ENCODE measurements at places on chromosomes 6 and 20. TPM values are rescaled to one million over a fixed set of nuclear protein-coding genes. Genes with fewer than 3 reads are reported as not detected.
A peak's percentile ranks its signal among the peaks of the same experiment; 100 is the strongest.

- DNase-seq: no peak
Measured at GRCh38 chr6:157792671-157793070, 30.4 kb upstream of the SNX9 start.

- DNase-seq: peak; percentile 45
Measured at GRCh38 chr6:66772800-66773199, 1065.8 kb upstream of the EYS start.

DNA sequence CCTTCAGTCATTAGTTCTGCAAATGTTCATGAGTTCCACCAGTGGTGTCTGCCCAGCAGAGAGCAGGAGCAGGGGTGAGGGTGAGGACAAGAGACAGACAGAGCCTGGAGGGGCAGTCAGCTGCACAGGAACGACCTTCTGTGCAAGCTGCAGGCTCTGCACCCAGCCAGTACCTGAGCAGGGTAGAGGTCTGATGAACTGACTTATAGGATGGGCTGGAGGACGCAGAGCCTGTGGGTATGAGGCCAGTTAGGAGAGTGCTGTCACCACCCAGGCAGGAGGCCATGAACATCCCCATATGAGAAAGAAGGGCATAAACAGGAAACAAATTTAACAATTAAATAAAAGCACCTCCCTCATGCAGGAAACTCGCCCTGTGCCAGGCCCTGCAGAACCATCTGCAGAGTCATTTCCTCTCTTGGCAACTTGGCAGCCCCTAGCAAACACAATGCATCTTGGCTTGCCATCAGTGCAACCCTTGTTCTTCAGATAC is 17.9 kb downstream of the C6orf15 start:
- DNase-seq: peak; percentile 81

- no peak for DNase-seq
Measured at GRCh38 chr6:169201985-169202384, 51.7 kb downstream of the THBS2 start.

DNA sequence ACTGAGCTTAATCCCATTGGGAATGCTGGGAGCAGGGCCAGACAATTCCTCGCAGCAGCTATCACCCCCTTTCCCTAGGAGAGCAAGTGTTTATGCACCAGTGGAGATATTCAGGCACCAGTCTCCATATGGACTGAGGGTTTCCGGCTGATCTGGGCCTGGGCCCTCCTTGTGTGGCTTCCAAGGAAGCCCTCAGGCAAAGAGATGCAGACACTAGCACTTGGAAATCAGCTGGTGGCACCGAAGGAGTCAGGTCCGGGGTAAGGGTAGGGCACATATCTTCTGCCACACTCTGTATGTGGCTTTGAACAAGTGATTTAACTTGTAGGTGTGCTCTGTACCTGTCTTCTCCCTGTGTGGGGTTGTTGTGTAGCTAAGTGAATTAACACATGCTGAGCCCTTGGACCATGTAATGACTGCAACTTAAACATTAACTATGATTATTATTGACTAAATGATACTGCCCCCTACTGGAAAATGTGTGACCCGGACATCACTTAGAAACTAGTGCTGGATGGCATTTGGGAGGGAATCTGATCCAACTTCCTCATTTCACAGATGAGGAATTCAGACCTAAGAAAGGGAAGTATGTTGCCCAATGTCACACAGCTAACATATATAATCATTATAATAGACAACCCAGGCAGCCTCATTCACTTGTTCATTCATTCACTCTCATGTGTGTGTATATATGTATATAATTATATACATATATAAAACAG is 19.3 kb upstream of the WFDC2 start:
- no peak for DNase-seq

DNA sequence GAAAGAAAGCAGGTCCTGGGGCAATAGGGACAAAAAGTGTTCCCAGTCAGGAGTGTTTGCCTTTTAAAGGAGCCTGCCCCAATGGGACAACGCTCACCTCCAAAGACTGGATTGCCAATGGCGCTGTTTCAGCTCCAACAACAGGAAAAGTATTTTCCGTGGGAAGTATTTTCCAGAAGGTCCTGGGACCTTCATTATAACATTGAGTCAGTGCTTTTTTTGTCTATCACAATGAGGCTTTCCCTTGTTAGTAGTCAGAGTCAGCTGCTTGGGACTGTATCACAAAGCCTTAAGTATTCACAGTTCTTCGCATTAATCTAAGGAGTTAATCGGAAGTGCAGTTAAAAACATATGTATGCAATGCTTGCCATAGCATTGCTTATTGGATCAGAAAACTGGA is 17.3 kb downstream of the TRAF3IP2 start:
- DNase-seq: no peak

DNA sequence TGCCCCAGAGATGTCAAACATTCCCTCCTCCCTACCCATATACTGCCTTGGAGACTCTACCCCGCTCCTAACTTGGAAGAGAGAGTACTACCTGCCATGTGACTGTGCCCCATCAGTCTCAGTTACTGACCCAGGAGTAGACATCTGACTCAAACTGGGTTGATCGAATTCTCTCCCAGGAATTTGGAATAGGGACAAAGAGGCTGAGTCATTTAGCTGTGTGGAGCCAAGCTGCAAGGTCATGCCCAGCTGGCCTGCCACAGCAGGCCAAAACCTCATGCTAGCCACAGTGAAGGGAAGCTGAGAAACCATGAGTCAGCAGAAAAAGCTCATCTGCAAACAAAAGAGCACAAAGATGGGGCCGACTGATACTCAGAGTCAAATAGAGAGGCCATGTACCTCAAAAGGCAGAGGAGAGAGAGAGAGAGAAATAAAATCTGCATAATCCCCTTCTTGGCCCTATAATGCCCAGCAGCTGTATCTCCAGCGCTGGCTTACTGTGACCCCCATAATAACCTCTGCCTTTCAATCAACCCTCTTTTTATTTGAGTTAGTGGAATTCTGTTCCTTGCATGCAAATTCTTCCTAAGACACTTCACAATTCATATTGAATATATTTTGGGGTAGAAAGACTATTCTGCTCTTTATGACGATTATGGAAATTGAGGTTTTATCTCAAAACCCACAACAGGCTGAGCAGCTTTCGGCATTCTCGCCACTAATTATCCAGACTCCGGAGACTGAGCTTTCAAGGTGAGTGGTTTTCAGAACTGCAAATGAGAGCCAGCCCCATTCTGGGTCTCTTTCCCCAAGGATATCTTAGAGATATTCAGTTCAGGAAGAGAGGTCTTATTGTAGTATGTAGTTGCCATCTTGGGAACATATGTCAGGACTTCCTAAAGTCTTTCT is 21.4 kb upstream of the AKIRIN2 start:
- DNase-seq: peak; percentile 87

- DNase-seq: no peak
Measured at GRCh38 chr20:4244700-4245485, 229.5 kb upstream of the RNF24 start.

DNA sequence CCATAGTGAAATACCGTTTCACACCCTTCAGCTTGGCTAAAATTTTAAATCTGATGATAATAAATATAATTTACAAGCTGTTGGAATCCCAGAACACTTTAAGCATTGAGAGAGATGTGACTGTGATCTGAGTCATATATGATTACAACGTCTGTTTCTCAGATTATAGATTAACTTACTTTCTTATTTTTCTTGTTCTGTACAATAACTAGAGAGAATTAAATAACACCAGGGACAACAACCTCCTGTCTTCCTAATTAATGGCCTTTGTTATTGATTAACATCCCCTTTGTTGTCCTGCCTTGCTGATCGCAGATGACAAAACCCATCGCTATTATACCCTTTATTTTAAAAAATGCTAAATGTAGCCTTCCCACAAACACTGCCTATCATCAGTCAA is 87.8 kb upstream of the EZR start:
- DNase-seq: no peak

DNA sequence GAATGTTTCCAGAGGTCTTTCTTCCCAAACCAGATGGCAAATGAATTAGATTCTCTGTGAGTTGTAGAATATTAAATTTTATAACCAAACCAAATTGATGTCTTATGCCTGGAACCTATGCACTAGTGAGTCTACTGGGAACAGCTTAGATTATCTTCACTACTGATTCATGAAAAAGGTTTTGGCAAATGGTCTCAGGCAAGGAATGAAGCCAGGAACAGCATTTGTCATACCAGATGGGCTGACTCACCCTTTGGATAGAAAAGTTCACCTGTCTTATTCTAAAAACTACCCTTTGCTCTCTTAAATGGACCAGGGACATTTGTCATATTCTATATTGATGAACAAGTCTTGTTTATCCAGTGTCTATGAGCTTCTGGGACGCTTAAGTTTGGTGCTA is 135.4 kb upstream of the ECI2 start:
- DNase-seq: peak; percentile 28

GRCh38 chr6:162055365-162055764 is 672.2 kb downstream of the PRKN start:
- DNase-seq: no peak

- DNase-seq: no peak
Measured at GRCh38 chr6:31405996-31406395, 2.6 kb downstream of the MICA start.

DNA sequence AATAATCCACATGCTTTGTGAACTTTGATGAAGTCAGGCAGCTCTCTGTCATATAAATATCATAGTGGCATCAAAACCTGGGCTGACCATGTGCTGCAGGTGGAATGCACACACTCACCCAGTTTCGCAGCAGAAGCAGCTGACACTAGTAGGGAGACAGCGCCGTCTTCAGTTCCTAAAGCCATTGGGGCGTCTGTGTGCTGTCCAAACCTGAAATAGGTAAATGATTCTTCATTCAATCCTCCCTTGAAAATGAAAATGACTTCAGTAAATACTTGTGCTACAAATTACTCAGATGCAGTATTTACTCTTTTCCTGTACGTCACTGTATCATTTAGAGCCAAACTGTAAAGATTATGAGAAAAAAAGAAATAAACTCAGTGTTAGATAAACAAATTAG is 127.5 kb downstream of the EYA4 start:
- peak; percentile 40 for DNase-seq

GRCh38 chr20:15523400-15523799 is 1049.8 kb downstream of the KIF16B start:
- DNase-seq: no peak

CCN6 gene
- not detected for total RNA-seq

- no peak for DNase-seq
Measured at GRCh38 chr6:122947355-122947754, 48.7 kb upstream of the CLVS2 start.

All from MG63 (cell line).